ENCODE measurements at places on chromosomes 11 and 22.

DNA sequence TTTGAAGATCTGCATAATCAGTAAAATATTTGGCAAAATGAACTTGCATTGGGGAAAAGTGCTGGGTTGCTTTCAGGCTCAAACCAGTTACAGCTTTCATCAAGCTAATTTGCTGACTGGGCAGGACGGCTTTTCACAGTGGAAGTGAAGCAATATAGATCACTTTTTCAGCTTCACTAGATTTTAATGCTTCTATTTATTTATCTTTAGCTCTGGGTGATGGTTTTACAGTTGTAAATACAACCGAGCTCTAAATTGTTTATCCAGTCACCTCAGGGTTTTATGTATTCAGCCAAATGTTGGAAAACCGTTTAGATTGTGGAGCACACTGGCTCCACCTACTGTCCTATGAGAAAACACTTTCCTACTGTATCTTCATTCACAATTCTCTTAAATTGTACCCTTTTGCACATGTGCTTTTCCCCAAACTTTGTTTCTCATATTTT, 58.2 kb downstream of the ACER3 start:
- DNase-seq, result peak; percentile 33

- no peak for DNase-seq
Observed at GRCh38 chr11:126132319-126132718, 69.7 kb upstream of the CDON start.

DNA sequence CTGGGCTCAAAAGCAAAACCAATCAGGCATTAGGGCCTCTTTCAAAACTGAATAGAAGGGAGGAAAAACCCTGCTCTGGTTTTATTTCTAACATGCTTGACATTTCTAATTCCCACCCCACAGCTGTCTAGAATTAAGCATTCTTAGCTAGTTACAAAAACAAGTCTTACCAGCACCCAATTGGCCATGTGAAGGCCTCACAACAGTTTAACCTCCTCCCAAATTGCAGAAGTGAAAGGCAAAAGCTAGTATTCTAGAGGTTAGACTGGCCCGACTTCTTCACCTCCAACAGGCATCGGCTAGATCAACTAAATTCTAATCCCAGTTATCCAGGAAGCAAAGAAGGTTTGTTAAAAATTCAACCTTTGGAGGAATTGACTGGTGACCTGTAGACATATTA, 6.5 kb downstream of the SF1 start:
- no peak for DNase-seq

- DNase-seq, result no peak
Observed at GRCh38 chr11:33005175-33005574, 10.5 kb upstream of the DEPDC7 start.

DNA sequence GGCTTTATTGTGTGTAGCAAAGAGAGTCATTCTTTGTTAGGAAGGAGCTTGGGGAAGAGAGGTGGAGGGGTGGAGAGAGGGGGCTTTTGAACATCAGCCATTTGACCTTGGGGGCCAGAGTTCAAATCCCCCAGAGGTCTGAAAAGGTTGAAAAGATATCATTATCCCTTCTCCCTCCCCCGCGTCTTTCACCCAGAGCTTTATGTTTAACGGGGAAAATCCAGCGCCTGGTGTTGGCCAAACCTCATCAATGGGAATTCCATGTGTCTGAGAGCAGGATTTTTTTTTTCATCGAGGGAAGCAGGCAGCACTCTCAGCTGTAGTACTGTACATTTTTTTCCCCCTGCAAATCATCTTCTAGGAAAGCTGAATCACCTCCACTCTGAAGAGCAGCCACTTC, 122.4 kb upstream of the HSD17B12 start:
- DNase-seq, result no peak

GRCh38 chr22:32849501-32849900, 48.0 kb downstream of the TIMP3 start:
- DNase-seq, result no peak

- no peak for DNase-seq
Observed at GRCh38 chr11:101445761-101446160, 138.0 kb downstream of the TRPC6 start.

GRCh38 chr11:102946237-102946636, 9.3 kb downstream of the MMP13 start:
- no peak for DNase-seq

- no peak for DNase-seq
Observed at GRCh38 chr11:69371731-69372588, 78.0 kb downstream of the MYEOV start.

DNA sequence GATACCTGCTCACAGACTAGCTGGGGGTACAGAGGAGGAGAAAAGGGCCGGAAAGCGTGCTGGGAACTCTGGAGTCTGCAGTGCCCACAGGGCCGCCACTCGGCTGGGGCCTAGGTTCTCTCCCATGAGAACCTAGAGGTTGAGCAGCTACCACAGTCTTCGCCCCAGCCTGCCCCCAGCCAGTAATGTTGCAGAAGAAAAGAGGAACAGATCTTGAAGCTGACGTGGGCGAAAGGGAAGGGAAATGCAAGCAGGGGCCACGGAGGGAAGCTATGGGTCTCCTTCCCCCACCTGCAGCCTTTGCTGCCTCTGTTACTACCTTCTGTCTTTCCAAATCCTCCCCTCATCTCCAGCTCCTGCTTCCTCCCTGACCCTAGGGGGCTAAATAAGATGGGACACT, 28.8 kb upstream of the P2RY2 start:
- DNase-seq, result no peak

- no peak for DNase-seq
Observed at GRCh38 chr22:17969701-17970113, 54.7 kb downstream of the MICAL3 start.

GRCh38 chr11:103367650-103368049, 258.4 kb downstream of the DYNC2H1 start:
- DNase-seq, result no peak

- DNase-seq, result no peak
Observed at GRCh38 chr11:127470306-127470884, 469.8 kb upstream of the KIRREL3 start.

DNA sequence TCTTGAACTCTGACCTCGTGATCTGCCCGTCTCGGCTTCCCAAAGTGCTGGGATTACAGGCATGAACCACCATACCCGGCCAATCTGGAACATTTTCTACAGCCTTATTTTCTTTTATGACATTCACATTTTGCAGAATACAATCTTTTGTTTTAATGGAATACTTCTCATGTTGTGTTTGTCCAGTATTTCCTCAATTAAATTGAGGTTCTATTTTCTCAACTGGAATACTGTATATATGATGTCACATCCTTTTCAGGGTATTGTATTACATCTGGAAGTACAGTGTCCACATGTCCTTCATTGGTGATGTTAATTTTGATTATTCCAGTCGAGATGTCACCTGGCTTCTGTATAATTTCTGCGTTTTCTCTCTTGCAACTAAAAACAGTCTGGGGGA, 90.8 kb upstream of the HORMAD2 start:
- no peak for DNase-seq

- no peak for DNase-seq
Observed at GRCh38 chr22:31790240-31790639, 36.4 kb downstream of the DEPDC5 start.

GRCh38 chr11:130144141-130144540, 15.4 kb upstream of the ST14 start:
- no peak for DNase-seq

GRCh38 chr11:46855167-46855566, 9.1 kb upstream of the CKAP5 start:
- DNase-seq, result no peak

GRCh38 chr22:45684169-45684568, 12.5 kb downstream of the ATXN10 start:
- DNase-seq, result no peak

GRCh38 chr22:48362721-48363404, 1464.8 kb downstream of the BRD1 start:
- no peak for DNase-seq

- DNase-seq, result no peak
Observed at GRCh38 chr11:118752654-118753053, 38.3 kb downstream of the DDX6 start.

- no peak for DNase-seq
Observed at GRCh38 chr11:18010121-18010670, 2.7 kb downstream of the SERGEF start.

- DNase-seq, result no peak
Observed at GRCh38 chr11:119373059-119373920, 8.2 kb downstream of the USP2 start.

GRCh38 chr22:31659246-31659645, 2.8 kb downstream of the PISD start:
- DNase-seq, result no peak

DNA sequence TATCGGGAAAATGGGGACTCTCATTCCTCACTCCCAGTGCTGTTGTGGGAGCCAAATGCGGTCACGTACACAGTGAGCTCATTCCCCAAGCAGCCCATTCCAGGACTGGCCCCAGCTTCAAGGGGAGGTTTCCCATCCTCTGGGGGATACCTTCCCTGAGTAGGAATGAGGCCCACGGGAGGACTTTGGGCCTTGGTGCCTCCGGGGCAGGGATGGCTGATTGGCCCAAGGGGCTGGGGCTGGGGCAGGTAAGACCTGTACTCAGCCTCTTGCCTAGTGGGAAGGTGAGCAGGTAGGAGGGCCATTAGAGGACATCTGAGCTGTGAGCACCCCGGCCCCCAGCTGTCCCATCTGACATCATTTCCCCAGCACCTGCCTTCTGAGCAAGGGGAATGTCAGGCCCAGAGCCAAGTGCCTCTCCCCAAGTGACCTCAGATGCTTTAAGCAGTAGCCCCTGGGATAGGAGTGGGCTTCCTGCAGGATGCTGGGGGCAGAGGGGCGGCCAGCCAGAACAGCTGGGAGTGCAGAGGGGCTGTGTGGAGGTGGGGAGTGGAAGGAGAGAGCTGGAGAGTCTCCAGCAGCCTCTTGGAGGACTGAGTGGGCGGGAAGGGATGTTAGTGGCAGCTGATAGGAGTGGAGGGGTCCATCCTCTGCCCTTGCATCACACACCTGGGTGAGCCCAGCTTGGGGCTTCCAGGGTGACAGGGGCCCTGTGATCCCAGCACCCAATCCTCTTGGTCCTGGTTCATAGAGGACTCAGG, 58.4 kb downstream of the CD82 start:
- no peak for DNase-seq

GRCh38 chr11:76005756-76006155, 190.7 kb downstream of the UVRAG start:
- no peak for DNase-seq

DNA sequence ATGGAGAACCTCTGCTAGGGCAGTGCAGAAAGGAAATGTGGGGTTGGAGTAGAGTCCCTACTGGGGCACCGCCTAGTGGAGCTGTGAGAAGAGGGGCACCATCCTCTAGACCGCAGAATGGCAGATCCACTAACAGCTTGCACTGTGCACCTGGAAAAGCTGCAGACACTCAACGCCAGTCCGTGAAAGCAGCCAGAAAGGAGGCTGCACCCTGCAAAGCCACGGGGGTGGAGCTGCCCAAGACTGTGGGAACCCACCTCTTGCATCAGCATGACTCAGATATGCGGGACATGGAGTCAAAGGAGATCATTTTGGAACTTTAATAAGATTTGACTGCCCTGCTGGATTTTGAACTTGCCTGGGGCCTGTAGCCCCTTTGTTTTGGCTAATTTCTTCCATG, 8.7 kb downstream of the TSKU start:
- DNase-seq, result no peak

GRCh38 chr11:134577751-134578395, 165.8 kb upstream of the B3GAT1 start:
- DNase-seq, result no peak

DNA sequence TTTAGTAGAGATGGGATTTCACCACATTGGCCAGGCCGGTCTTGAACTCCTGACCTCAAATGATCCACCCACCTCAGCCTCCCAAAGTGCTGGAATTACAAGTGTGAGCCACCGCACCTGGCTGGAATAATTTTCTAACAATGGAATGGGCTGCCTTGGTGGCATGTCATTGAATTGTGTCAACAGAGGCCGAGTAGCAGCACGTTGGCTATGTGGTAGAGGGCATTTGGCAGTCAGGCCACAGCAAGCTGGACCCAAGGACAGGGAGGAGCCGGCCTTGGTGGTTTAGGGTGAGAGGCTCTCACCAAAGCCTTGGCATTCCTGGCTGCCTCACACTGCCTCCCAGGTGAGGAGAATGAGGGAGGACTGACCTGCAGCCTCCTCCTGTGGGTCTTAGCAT, 4.1 kb upstream of the NIPSNAP1 start:
- DNase-seq, result no peak

DNA sequence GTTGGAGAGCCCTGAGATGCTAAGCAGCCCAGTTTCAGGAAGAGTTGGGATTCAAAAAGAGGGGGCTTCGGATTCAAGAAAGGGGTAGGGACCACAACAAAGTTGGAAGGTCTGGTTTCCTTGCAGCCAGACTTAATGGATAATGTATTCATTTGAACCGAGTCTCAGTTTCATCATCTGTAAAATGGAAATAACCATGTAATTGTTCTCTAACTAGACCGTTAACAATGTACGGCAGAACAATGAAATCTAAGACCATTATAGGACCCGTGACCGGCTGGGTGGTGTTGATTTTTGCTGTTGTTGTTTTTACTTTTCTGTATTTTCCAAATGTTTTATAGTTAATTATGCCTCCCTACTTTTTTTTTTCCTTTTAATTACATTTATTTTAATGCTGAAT, 6.4 kb upstream of the MRPL48 start:
- no peak for DNase-seq

DNA sequence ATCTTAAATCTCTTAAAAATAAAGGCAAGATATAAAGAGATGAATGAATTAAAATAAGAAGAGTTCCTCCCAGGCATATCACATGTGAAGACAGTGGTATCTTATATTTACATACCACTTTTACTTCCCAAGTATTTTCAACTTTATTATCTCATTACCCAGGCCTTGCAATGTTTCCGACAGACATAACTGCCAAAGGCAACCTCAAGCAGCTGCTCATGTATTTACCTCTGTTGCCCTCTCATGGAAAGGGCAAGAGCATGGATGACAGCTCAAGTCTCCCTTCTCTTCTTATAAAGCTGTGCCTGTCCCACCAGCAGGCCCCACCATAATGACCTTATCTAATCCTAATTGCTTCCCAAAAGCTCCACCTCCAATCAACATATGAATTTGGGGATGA, 894.2 kb downstream of the NTM start:
- DNase-seq, result no peak

DNA sequence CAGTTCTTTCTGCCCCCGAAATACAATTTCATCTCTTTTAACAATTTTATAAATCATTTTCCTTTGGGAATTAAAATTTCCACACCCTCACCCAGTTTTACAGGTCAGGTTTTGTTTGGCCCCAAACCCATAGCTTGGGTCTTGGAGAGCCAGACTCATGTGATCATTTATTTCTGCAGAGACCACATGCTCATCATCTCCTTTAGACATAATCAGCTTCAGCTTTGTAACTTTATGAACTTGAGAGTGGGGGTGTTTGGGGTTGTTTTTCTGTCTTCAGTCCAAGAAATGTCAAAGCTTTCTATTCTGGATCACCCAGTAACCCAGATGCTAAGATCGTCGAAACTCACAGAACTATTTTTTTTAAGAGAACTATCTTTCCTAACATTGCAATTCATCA, 70.9 kb downstream of the DBX1 start:
- no peak for DNase-seq

- DNase-seq, result no peak
Observed at GRCh38 chr11:2507945-2508749, 63.3 kb downstream of the KCNQ1 start.

- no peak for DNase-seq
Observed at GRCh38 chr22:41501209-41501608, 32.3 kb downstream of the ACO2 start.

Measured in NT2/D1 (cell line).